ENCODE measurements at places on chromosomes 7 and 10.

DNA sequence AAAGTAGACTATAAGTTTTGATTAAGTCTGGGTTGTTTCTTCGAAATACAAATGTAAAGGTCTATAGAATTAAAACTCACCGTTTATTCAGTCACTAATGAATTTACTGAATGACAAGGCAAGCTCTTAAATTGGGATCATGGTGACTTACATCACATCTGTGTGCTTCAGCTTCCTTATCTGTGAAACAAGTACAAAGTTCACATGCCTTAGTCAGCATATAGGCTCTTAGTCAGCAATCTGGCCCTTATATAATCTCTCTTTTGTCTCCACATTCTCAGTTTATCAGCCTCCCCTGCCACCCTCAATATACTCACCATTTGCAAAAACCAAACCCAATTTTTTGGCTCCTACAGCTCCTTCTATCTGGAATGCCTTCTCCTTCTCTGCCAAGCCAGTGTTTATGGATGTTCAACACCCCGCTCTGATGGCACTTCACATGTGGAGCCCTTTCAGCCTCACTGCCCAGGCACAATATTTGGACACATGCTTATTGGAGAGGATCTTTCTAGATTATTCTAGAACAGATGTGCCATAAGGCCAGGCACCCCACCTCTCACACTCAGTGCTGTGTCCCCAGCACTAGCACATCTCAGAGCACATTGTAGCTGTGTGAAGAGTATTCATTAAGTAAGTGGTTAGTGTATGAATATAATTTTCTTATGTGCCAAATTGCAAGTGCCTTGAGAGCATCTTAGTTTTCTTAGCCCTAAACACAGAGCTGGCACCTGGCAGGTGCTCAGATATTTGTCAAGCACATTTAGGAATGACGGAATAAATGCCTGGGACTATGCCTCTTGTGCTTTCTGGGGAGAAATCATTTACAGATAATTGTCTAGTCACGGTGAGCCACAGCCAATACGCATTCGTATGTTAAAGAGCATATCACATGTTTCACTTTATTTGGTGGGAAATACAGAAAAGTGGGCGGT lies 9.8 kb upstream of the LAMB1 start:
- DNase-seq: no peak

DNA sequence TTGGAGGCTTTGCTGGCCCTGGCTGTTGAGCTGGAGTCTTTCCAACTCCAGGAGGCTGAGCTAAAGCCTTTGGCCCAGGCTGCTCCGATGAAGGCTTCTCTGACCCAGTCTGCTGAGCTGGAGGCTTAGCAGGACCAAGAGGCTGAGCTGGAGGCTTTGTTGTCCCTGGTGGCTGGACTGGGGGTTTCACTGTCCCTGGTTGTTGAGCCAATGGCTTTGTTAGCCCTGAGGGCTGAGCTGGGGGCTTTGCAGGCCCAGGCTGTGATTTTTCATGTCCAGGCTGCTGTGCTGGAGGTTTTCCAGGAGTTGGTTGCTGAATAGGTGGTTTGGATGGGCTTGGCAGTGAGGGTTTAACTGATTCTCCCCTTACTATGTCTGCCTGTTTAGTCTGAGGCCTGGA lies 7.3 kb downstream of the PCLO start:
- DNase-seq: no peak

- no peak for DNase-seq
These were observed 1.7 kb upstream of the PAX2 start for GRCh38 chr10:100743626-100744135.

DNA sequence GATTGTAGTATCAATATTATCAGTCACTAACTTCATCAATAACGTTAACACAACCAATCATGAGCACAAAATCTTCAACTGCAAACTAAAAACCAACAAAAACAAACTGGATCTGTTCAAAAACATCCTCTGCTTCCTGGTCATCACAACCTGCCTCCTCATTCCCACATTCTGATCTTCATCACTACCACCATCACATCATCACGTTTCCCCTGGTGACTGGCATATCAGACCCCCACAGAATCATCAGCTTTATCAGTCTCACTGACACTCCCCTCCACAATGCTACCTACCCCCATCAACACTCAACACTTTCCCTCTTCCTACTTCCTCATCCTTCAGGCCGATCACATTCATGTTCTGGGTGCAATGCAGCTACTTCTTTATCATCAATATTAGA lies 11.4 kb downstream of the XPNPEP1 start:
- no peak for DNase-seq

Measured in GM04503 (cell line).